ENCODE measurements at places on chromosomes 5 and 9. TPM values are rescaled to one million over a fixed set of nuclear protein-coding genes. Genes with fewer than 3 reads are reported as not detected.
A peak's percentile ranks its signal among the peaks of the same experiment; 100 is the strongest.

QRFP gene
- not detected for total RNA-seq

DNA sequence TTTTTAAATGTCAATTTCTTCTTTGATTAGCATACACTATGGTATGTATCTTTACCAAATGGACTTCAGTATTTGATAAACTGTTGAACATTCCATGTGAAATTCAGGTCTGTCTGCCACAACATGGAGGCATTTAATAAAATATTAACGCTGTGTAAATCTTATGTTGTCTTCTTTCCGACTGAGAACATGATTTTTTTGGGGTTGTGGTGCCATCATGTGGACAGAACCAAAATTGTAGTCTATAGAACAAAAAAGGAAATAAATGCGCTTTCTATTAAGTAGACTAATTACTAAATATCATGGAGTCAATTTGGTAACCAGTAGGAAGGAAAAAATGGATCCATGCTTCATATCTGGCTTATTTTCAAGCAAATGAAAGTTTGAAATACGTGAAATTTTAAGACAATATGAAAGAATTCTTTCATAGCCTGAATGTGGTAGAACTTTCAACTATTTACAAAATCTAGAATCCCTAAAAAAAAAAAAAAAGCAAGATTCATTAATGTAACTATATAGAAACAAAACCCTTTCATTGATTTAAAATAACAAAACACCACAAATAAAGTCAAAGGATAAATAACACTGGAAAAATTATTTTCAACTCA is 2.8 kb upstream of the PLK2 start:
- DNase-seq: no peak

- DNase-seq: no peak
Measured at GRCh38 chr9:18568973-18569372, 95.0 kb downstream of the ADAMTSL1 start.

GRCh38 chr9:6884101-6884500 is 126.3 kb downstream of the KDM4C start:
- no peak for DNase-seq

GRCh38 chr9:23543419-23543818 is 282.6 kb downstream of the ELAVL2 start:
- no peak for DNase-seq

C9orf153 gene
- 0.38 TPM for total RNA-seq

SLC1A3 gene
- total RNA-seq: 144 TPM

FOXD4 gene
- total RNA-seq: 0.11 TPM

- DNase-seq: no peak
Measured at GRCh38 chr5:31825518-31826068, 186.7 kb downstream of the PDZD2 start.

TLE1 gene
- 8.5 TPM for total RNA-seq

ACTBL2 gene
- not detected for total RNA-seq

DNA sequence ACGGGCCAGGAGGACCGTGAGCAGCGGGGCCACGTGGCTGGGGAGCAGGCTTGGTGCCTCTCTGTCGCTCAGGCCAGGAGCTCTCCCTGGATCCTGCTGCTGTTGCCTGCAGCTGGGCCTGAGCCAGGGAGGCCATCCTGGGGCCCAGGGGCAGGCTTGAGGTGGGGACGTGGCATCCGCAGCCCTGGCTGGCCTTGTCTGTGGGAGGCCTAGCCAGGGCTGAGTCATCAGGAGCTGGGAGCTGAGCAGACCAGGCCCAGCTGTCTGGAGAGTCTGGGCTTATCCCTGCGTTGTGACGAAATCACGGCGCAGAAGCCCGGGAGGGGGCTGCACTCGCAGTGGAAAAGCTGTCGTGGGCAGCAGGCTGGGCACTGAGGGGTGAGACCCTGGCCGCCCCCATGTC is 138.8 kb upstream of the COL5A1 start:
- peak; percentile 72 for DNase-seq

C7 gene
- total RNA-seq: 175 TPM

GRCh38 chr9:98232926-98233325 is 22.5 kb downstream of the TBC1D2 start:
- no peak for DNase-seq

DNA sequence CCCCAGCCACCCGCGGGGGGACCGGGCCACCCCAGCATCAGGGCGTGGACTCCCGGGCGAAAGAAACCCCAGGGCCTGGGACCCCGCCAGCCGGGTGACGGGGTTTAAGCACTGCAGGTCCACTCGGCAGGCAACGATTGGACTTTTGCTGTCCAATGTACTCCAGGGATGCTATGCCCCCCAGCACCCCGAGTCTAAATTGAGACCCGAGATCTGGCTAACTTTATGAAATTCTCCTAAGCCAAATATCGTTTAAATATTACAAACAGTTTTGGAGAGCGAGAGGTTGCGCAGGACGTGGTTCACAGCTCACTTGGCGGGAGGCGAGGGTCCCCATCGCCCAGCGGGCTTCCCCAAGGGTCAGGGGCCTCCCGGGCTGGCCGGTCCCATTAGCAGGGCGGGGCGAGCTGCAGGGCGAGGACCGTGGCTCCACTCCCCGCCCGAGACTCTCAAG is 384 bp upstream of the MRPS2 start:
- DNase-seq: no peak

DNA sequence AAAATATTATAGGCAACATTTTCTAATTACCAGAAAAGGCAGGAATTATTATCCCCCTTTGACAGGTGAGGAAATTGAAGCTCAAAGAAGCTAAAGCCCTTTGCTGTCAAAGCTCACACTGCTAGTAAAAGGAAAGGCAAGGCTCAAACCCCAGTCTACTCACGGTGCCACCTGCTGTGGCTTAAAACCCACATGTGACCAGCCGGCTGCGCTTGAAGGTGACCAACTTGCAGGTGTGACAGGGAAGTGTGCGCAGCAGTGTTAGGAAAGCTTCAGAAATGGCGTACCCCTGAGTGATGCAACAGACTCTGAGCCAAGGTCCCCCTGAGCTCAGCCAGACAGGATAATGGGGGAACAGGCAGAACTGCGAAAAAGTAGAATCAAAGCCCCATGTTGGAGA is 45.2 kb downstream of the PAX5 start:
- no peak for DNase-seq

- no peak for DNase-seq
Measured at GRCh38 chr5:36944607-36945225, 68.1 kb downstream of the NIPBL start.

SOHLH1 gene
- not detected for total RNA-seq
